Muscle of leg (tissue), 16 donors: ENCODE measurements at places on chromosomes 5 and 9.

- peak; percentile 51 for DNase-seq
Observed at GRCh38 chr5:53381-54174, 38.4 kb upstream of the PLEKHG4B start.

- DNase-seq = peak; percentile 80
Observed at GRCh38 chr9:96048104-96048955, 172.8 kb downstream of the ERCC6L2 start.

DNA sequence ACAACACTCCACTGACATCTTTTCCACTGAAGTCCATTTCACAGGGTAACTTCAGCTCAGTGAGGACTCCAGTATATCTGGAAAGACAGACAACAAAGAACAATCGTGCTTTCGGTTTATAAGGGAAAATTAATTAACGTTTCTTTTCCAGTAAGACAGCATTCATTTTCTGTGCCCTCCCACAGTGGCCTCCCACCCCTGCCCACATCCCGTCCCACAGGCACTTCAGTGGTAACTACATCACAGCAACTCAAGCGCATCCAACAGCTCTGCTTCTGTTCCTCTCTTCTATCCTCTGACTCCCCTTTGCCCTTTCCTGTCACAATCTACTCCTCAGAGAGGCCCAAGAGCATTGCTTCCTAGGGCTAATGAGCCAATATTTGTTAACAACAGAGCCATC is 40.3 kb downstream of the GLDC start:
- DNase-seq = no peak

DNA sequence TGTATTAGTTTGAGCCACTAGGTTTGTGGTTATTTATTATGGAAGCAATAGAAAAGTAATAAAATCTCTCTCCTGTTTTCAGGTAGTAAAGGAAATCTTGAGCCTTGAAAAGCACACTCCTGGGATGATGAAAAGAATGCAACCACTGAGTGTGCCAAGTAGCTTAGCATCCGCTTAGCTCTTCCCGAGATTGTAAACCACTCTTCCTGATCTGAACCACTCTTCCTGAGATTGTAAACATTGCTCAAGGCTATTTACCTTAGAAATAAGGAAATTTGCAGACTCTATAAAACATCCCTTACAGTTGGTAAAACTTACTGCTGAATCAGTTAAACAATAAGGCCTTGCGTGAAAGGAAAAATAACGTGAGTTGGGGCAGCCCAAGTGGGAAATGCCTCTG is 17.4 kb upstream of the IL33 start:
- DNase-seq = no peak

DNA sequence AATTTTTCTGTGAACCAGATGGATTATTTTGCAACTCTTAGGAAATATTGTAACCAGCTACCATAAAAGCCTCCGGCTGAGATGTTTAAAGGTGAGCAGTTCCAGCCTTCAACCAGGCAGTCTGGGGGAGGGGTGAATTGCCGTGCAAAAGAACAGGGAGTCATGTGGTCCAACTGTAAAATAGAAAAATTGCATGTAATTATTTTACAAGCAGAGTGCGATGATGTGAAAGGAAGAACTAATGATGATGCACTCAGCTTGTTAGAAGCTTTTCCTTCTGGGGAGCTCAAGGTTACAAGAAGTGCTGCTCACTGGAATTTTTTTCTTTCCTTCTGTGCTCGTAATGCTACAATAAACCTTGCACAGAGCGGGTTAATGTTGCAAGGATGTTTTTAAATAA is 188.7 kb upstream of the ITGA1 start:
- DNase-seq = no peak

GRCh38 chr5:179595916-179596315 is 27.6 kb downstream of the HNRNPH1 start:
- no peak for DNase-seq
